Omental fat pad (tissue), 4 donors: ENCODE measurements at places on chromosomes 13 and 19.

- no peak for DNase-seq
Observed at GRCh38 chr19:12913851-12914690, 5.0 kb downstream of the SYCE2 start.

DNA sequence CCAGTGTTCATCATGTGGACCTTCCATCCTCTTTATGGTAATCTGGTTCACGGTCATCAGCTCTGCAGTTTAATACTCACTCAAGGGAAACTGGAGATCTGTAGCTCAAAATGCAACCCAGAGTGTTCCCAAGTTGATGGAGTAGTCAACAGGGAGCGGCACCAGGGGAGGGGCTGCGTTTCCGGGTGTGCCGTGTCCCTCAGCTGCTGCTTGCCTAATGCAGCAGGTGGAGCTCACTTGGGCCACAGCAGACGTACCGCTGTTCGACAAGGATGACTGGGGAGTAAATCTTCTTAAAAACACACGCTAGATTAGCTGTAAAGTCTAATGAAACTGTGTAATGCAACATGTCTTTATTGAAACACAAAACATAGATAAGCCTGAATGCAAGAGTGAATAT is 81.1 kb downstream of the TNFSF13B start:
- no peak for DNase-seq

GRCh38 chr13:27406178-27406939 is 18.1 kb upstream of the GTF3A start:
- DNase-seq = no peak

GRCh38 chr13:110312339-110313031 is 5.4 kb downstream of the COL4A2 start:
- no peak for DNase-seq
